ENCODE measurements at places on chromosomes 4 and X.

GRCh38 chr4:120447774-120448173 lies 381.1 kb upstream of the MAD2L1 start:
- DNase-seq, result no peak

- no peak for DNase-seq
Observed at GRCh38 chr4:2301225-2301642, 39.3 kb upstream of the MXD4 start.

DNA sequence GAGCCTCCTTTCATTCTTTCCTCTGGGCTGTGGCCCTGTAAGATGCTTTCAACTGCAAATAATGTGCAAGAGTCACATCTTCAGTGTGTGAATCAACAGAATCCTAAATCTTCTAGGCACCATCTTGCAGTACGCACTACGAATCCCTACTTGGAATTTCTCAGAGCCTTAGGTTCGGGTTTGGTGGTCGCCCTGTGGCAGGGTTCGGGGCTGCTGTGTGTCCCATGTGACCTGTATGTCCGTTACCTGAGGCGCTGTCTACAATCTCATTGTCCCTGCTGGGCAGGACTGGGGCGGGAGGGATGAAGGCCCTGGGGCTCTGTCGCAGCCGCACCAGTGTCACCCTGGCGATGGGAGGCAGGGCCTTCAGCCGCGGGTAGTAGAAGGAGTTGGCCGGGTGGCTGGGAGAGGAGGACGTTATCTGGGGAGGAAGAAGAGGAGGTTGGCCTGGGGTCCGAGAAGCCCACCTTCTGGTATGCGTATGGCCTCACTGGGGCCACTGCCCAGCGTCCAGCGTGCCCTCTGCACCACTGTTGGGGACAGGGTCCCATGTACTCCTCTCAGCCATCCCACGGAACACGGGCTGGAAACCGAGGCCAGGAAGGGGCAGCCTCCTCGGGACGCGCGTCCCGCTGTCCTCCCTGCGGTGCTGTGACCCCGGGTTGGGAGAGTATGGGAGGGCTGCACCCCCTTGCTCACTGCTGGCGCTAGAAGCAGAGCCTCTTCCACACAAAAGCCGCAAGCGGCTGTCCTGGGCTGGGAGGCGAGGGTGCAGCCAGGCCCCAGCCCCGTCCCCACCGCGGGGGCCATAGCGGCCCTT lies 2.0 kb downstream of the SPON2 start:
- no peak for DNase-seq

GRCh38 chr4:163815776-163816175 lies 321.3 kb downstream of the TMA16 start:
- no peak for DNase-seq

- DNase-seq, result no peak
Observed at GRCh38 chrX:8927701-8928100, 106.2 kb downstream of the FAM9B start.

GRCh38 chrX:68115371-68115770 lies 317.9 kb downstream of the OPHN1 start:
- DNase-seq, result no peak

GRCh38 chr4:38360201-38360600 lies 303.8 kb upstream of the KLF3 start:
- DNase-seq, result no peak

DNA sequence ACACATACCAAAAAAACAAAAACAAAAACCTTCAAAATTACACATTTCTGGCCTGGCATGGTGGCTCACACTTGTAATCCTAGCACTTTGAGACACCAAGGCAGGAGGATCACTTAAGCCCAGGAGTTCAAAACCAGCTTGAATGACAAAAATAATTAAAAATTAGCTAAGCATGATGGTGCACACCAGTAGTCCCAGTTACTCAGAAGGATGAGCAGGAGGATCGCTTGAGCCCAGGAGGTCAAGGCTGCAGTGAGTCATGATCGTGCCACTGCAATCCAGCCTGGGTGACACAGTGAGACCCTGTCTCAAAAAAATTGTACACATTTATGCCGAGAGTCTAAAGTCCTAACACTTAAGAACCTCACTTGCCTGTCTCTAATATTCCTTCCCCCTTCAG lies 18.3 kb downstream of the SLC39A8 start:
- DNase-seq, result no peak

GRCh38 chr4:138655985-138656384 lies 359.6 kb upstream of the NOCT start:
- DNase-seq, result no peak

DNA sequence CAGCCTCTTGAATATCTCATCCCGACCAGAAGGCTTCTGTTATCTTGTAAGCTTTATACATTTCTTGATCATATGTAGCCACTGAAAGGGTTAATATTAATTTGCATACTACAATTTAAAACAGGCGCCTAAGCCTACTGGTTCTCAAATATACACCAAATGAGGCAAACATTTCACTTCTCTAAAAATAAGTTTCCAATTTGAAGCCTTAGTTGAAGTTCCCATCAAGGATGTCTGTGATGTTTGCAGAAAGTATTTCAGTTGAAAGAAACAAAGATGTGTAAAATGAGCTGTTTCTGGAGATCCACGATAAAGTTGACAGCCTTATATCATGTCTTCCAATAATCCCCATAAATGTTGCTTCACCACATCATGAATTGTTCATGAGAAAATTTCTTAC lies 70.6 kb downstream of the KIT start:
- no peak for DNase-seq

DNA sequence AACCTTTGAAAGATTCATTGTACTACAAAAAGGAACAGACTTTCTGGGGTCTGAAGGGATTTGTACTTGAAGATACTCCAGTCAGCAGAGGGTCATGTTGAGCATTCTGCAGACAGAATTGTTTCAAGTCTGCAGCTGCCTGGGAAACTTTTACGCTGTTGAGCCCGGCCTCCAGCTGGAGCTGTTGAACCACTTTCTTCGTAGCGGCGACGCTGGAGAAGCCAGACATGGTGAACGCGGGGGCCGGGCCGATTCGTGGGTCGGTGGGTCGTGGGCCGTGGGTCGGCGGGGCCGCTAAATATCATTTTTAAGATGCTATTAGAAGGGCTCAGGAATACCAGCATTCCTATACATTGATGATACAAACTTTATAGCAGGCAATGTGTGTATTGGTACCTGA lies 12.0 kb upstream of the RTL9 start:
- DNase-seq, result no peak

GRCh38 chr4:161655148-161655547 lies 508.7 kb downstream of the FSTL5 start:
- no peak for DNase-seq

DNA sequence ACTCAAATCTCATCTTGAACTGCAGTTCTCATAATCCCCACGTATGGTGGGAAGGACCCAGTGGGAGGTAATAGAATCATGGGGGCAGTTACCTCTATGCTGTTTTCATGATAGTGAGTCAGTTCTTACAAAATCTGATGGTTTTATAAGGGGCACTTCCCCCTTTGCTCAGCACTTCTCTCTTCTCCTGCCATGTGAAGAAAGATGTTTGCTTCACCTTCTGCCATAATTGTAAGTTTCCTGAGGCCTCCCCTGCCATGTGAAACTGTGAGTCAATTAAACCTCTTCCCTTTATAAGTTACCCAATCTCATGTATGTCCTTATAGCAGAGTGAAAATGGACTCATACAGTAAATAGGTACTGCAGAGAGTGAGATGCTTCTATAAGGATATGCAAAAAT lies 1050.6 kb upstream of the GRIA3 start:
- DNase-seq, result no peak

GRCh38 chr4:163161536-163162205 lies 5.0 kb downstream of the NAF1 start:
- DNase-seq, result no peak

DNA sequence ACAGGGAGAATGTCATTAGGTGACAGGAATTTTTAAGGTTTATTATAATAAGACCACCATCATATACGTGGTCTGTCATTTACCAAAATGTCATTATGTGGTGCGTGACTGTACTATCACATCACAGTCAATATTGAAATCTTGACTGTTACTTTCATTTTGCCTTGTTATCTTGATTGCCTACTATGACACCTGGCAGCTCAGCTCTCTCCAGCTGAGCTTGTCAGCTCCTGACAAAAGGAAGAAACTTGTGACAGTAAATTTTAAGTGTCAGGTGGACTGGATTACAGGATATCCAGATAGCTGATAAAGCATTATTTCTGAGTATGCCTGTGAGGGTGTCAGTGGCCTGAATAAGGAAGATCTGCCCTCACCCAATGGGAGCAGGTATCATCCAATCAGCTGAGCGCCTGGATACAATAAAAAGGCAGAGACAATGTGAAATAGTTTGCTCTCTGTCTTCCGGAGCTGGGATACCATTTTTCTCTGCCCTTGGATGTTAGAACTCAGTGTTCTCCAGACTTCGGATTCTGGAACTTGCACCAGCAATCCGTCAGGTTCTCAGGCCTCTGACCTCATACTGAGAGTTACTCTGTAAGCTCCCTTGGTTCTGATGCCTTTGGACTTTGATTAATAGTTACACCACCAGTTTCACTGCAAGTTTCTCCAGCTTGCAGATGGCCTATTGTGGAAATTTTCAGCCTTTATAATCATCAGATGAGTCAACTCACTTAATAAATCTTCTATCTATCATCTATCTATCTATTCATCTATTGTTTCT lies 1454.7 kb upstream of the IGFBP7 start:
- DNase-seq, result no peak

GRCh38 chrX:153320555-153321184 lies 897 bp downstream of the PNMA6F start:
- DNase-seq, result no peak

GRCh38 chr4:40750461-40751258 lies 905 bp downstream of the NSUN7 start:
- no peak for DNase-seq

DNA sequence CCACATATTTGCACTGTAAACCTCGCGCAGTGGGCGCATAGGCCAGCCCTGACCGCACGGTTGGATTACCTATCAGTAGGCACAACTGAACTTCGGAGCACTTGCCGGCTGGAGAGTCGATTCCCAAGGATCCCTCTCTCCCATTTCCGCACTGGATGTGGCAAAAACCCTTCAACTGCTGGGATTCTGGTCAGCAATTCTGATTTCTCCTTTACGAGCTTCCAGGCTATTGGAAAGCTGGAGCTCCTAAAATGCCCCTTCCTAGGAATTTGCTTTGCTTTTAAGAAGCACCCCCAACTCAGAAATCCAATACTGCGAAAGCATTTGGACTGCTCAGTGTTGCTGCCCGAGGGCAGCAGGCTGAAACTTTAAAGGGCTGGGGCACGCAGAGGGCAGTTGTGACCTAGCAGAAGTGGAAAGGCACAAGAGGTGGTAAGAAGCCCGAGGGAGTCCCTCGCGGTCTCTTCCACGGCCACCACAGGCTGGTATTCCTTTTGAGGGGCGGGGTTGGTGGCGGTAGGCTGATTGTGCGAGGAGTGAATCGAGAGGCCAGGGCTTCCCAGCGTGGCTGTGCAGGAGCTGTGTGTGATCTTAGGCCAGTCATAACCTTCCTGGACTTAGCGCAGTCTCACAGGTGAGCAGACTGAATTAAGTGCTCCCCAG lies 1.6 kb downstream of the ZAR1 start:
- DNase-seq, result no peak

DNA sequence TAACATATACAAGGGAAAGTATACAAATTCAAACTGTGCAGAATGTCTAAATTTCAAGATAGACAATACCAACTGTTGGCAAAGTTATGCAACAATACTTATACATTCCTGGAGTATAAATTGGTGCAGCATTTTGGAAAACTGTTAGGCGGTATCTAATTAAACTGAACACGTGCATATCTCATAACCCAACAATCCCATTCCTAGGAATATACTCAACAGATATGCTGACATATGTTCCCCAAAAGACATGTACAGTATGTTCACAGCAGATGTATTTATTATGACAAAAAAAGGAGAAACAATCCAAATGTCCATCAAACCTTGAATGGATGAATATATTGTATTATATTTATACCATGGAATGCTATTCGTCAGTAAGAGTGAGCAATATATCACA lies 16.4 kb upstream of the FAM9B start:
- no peak for DNase-seq

DNA sequence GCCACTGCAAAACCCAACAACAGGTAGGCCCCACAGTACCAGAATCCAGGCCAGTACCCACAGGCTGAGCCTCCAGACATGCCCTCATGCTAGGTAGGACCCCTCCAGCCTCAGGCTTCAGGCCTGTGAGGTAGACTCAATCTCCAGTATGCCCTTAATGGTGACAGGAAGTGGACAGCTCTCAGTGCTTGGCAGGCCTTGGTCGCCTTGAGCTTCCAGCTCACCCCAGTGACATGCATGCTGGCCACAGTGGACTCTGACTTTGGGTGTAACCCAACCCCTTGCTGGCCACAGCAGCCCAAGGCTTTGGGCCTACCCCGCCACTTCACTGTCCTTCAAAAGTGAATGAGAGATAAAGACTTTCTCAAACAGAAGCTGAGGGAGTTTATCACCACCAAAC lies 324.2 kb downstream of the ANTXR2 start:
- DNase-seq, result no peak

- DNase-seq, result no peak
Observed at GRCh38 chr4:76943790-76944189, 5.8 kb upstream of the SEPTIN11 start.

DNA sequence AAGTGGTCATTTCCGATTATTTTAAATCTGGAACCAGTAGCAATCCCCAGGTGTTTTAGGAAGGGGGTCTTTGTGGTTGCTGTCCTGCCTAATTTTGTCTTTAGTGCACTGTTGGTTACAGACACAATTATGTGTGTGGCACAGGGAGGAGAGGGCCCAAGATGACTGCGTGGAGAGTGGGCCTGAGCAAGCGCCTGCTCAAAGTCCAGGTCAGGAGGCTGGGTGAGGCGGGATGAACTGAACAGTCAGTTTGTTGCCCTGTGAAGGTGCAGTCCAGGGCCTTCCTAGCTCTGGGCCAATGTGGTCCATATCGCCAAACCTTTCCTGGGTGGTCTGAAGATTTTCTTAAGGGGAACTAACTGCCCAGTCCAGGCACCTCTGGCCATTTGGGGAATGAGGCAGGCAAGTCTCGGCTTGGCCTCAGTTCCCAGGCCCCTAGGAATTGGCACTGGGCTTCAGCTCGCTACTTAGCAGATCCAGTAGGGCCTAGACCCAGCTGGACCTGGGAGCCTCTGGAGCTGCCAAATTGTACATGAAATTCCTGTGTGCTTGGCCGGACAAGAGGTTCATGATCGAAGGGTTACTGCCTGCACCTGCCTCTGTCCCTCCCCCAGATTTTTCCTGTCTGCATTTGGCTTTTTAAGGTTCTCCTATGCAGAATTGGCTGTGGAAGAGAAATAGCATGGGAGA lies 47.6 kb downstream of the ANAPC4 start:
- DNase-seq, result no peak

GRCh38 chr4:155249016-155249566 lies 40.7 kb downstream of the NPY2R start:
- DNase-seq, result no peak

- DNase-seq, result no peak
Observed at GRCh38 chr4:100936661-100937375, 410.5 kb downstream of the PPP3CA start.
